ENCODE measurements at places on chromosomes 2 and 18.

GRCh38 chr18:57659460-57660102 lies 37.9 kb upstream of the NARS1 start:
- H3K36me3 ChIP-seq: peaks cover 59% of the 10 kb centered on the region
- H3K4me1 ChIP-seq: no peaks in the 10 kb centered on the region
- no peak for DNase-seq

DNA sequence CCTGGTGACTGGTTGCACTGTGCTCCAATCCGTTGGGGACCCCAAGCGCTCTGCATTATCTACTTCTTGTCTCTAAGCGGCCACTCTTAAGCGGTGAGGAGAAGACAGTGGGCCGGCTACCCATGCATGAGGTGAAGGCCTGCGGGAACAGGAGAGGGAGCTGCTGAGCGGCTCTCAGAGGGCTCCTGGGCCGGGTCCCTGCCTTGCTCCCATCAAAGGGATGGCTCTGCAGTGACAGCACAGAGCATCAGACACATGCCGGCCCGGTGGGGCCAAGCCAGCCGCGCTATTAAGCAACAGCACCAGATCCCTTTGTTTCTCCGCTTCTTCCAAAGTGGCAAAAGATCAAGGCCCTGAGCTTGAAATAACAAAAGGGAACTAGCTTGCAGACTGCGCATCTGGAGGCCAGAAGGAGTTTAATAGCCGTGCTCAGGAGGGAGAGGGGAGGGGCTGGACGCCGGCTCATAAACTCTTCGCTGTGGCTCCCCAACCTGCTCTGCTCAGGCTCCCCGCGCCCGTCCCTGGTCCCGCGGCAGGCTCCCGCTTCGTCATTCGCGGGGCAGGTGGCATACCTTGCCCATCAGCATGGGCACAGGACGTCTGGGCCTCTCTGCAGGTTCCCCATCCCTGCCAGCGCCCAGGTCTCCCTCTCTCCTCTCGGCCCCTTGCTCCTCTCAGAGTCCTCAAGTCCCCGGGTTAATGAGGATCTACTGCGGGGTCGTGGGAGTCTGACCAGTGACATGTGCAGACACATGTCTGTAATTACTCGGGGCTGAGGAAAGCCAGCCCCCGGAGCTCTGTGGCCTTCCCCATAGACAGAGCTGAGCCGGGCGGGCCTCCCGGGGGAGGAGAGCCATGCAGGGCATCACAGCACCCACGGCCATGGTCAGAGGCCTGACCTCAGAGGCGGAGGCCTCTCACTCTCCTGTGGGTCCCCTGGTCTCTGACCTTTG lies 96.7 kb downstream of the ASB1 start:
- no peak for DNase-seq
- no peak overlapping the region for H3K27ac ChIP-seq
- H3K27me3 ChIP-seq: no peaks in the 10 kb centered on the region

DNA sequence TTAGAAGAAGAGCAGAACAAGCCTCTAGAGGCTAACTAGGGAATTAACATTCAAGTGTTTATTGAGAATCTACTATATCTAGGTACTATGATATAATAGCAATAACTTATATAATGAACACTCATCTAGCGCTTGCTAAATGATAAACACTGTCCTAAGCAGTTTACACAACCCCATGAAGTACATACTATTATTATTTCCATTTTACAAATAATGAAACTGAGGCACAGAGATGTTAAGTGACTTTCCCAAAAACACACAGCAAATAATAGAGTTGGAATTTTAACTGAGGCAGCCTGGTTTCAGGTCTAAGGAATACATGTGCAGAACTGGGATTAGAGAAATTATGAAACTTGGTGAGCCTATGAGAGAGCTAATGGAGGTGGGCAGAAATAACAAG lies 893.4 kb downstream of the CPS1 start:
- DNase-seq: no peak
- H3K36me3 ChIP-seq: no peaks in the 10 kb centered on the region
- no peak overlapping the region for H3K4me3 ChIP-seq
- no peaks in the 10 kb centered on the region for H3K4me1 ChIP-seq

DNA sequence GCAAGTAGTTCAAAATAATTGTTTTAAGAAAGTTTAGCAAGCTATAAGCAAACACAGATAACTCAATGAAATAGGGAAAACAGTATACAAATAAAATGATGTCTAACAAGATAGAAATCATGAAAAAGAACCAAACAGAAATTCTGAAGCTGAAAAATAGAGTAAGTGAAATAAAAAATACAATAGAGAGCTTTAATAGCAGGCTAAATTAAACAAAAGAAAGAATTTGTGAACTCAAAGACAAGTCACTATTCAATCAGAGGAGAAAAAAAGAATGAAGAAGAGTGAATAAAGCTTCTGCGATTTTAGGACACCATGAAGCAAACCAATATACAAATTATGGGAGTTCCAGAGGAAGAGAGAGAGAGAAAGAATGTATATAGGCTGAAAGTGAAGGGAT lies 576.8 kb downstream of the STK39 start:
- no peaks in the 10 kb centered on the region for H3K4me1 ChIP-seq
- no peak for DNase-seq
- no peak overlapping the region for H3K4me3 ChIP-seq
- no peaks in the 10 kb centered on the region for H3K36me3 ChIP-seq

DNA sequence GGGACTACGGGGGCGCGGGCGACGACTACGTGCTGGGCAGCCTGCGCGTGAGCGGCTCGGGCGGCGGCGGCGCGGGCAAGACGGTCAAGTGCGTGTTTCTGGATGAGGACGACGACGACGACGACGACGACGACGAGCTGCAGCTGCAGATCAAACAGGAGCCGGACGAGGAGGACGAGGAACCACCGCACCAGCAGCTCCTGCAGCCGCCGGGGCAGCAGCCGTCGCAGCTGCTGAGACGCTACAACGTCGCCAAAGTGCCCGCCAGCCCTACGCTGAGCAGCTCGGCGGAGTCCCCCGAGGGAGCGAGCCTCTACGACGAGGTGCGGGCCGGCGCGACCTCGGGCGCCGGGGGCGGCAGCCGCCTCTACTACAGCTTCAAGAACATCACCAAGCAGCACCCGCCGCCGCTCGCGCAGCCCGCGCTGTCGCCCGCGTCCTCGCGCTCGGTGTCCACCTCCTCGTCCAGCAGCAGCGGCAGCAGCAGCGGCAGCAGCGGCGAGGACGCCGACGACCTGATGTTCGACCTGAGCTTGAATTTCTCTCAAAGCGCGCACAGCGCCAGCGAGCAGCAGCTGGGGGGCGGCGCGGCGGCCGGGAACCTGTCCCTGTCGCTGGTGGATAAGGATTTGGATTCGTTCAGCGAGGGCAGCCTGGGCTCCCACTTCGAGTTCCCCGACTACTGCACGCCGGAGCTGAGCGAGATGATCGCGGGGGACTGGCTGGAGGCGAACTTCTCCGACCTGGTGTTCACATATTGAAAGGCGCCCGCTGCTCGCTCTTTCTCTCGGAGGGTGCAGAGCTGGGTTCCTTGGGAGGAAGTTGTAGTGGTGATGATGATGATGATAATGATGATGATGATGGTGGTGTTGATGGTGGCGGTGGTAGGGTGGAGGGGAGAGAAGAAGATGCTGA lies 1.4 kb downstream of the SOX11 start:
- no peak overlapping the region for H3K4me3 ChIP-seq
- H3K4me1 ChIP-seq: peaks cover 40% of the 10 kb centered on the region
- no peak overlapping the region for H3K27ac ChIP-seq

DNA sequence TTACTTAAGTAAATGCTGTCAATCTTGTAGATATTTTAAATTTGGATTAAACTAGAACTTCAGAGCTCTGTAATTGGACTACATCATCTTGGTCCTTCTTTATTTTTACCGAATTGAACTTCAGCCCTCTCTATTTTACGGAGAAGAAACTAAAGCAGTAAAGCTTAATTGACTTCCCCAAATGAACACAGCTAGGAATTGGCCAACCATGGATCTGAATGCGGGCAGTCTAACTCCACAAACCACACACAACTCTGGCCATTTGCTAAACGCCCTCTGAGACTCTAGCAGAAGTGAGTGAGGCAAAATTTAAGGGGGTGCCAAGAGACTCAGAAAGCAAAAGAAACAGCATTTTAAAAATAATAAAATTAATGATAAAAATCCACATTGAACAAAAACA lies 86.3 kb upstream of the KCTD1 start:
- no peak overlapping the region for H3K27ac ChIP-seq
- DNase-seq: no peak
- no peaks in the 10 kb centered on the region for H3K27me3 ChIP-seq
- H3K4me3 ChIP-seq: no peak overlapping the region
- no peaks in the 10 kb centered on the region for H3K36me3 ChIP-seq

- H3K4me1 ChIP-seq: no peaks in the 10 kb centered on the region
- H3K36me3 ChIP-seq: no peaks in the 10 kb centered on the region
- no peak for DNase-seq
- no peaks in the 10 kb centered on the region for H3K27me3 ChIP-seq
- H3K4me3 ChIP-seq: no peak overlapping the region
- H3K27ac ChIP-seq: no peak overlapping the region
These were observed 75.4 kb upstream of the UBE2E3 start for GRCh38 chr2:180905002-180905401.

DNA sequence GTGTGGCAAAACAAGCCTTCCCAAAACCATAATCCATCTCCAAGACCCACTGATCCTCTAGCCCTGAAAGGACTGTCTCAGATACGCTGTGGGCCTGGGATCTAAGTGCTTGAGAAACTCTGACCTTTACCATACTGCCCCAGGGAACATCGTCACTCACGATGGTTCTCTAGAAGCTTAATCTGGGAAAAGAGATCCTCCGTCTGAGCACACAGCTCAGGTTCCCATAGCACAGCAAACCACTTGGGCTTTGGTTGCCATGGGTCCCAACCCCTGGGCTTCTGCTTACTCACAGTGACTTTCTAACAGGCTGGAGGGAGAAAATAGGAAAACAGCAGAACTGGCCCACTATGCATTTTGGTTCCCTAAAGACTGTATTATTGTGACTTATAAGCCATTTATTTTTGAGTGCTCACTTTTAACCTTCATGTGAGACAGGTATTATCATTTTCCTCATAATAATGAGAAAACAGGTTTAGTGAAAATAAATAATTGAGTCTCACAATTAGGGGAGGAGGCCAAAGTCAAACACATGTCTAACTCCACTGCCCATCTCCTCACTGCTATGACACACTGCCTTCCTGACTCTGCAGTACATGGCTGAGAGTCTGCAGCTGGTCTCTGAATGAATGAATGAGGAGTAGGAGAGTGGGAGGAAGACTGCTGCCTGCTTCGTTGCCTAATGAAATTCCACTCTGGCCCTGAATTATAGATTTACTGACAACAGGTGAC lies 46.7 kb downstream of the REEP1 start:
- H3K36me3 ChIP-seq: no peaks in the 10 kb centered on the region
- H3K27me3 ChIP-seq: no peaks in the 10 kb centered on the region
- no peak overlapping the region for H3K27ac ChIP-seq
- no peak overlapping the region for H3K4me3 ChIP-seq
- peak; percentile 25 for DNase-seq
- no peaks in the 10 kb centered on the region for H3K4me1 ChIP-seq

DNA sequence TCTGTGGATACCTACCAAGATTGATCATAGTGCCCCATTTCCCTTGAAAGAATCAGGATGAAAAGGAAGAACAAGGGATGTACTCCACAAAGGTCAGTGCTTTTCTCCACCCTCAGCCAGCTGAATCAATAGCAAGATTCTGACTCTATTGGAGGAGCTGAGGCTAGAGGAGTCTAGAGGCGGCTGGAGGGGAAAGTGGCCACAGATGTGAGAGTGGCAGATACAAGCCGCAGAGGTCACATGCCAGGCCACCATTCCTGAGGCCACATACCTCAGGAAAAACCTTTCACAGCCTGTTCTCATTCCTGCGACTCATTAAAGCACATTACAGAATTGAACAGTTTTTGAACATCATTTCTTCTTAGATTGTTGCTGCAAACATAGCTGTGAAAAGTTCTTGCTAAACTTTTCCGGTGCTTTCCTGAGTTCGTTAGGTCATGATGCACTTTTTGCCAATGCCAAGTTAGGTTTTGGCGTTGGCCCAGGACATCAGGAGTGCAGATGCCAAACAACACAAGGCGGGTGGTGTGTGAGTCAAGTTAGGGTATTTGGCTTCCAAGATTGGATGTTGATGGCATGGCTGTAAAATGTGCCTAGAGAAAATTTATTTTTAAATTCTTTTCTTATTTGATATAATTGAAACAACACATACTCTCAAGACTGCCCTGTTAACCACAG lies 160.7 kb upstream of the SP5 start:
- H3K4me1 ChIP-seq: peaks cover 8% of the 10 kb centered on the region
- no peaks in the 10 kb centered on the region for H3K27me3 ChIP-seq
- no peaks in the 10 kb centered on the region for H3K36me3 ChIP-seq
- H3K27ac ChIP-seq: peak overlapping the region; percentile 66

DNA sequence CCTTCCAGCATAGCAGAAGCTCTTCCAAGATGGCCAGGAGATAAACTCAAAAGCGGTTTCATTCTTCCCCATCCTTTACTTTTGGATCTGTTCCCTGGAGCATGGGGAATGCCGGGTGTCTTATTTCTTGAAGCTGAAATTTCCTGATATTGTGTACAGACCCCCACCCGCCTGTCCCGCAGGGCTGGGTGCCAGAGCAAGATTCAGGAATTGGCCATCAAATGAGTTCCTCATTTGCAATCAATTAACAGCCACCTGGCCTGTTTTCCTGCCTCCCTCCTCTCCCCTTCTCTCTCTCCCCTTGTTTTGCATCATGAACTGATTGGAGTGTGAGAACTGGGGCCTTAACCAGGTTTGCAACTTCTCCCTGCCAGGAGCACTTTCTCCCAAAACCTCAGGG lies 202.1 kb downstream of the SH3RF3 start:
- H3K36me3 ChIP-seq: no peaks in the 10 kb centered on the region
- no peak overlapping the region for H3K27ac ChIP-seq
- H3K27me3 ChIP-seq: no peaks in the 10 kb centered on the region
- H3K4me3 ChIP-seq: no peak overlapping the region
- H3K4me1 ChIP-seq: peaks cover 42% of the 10 kb centered on the region
- DNase-seq: no peak

- no peaks in the 10 kb centered on the region for H3K27me3 ChIP-seq
- H3K4me3 ChIP-seq: no peak overlapping the region
- no peaks in the 10 kb centered on the region for H3K4me1 ChIP-seq
These were observed 2033.7 kb upstream of the CELF4 start for GRCh38 chr18:39599251-39599650.

- H3K27me3 ChIP-seq: no peaks in the 10 kb centered on the region
- H3K4me3 ChIP-seq: no peak overlapping the region
- H3K4me1 ChIP-seq: peaks cover 21% of the 10 kb centered on the region
- no peak for DNase-seq
- no peak overlapping the region for H3K27ac ChIP-seq
These were observed 15.6 kb upstream of the KLF11 start for GRCh38 chr2:10027660-10028330.

- DNase-seq: no peak
- H3K27me3 ChIP-seq: no peaks in the 10 kb centered on the region
- no peak overlapping the region for H3K4me3 ChIP-seq
- no peak overlapping the region for H3K27ac ChIP-seq
- H3K4me1 ChIP-seq: peaks cover 9% of the 10 kb centered on the region
These were observed 20.5 kb upstream of the GNAL start for GRCh38 chr18:11668441-11669169.

Measured in vagina (tissue), 2 donors.